Activated CD4-positive, CD25-positive, alpha-beta regulatory T cell treated with anti-CD3 and anti-CD28 coated beads, Interleukin-2, amount 50 U/mL, for 16 hours (primary cell): ENCODE measurements at places on chromosomes 4 and X.

DNA sequence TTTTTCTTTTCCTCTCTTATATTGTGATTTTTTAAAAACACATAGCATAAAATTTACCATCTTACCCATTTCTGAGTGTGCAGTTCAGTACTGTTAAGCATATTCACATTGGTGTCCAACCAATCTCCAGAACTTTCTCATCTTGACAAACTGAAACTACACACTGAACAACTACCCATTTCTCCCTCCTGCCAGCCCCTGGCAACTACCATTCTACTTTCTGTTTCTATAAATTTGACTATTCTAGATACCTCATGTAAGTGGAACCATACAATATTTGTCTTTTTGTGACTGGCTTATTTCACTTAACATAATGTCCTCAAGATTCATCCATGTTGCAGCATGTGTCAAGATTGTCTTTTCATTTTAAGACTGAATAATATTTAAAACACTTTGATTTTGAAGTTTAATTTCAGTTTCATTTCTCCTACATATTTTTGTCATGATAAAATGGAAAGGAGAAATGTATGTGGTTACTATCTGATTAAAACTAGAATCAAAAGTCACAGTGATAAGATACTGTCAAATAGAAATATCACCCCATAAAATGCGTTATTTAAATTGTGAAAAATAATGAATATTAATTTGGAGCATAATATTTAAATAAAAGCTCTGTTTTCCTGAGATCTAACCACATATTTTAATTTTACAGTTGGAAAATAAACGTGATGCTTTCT, 122.8 kb downstream of the DIPK2B start:
- DNase-seq = no peak

DNA sequence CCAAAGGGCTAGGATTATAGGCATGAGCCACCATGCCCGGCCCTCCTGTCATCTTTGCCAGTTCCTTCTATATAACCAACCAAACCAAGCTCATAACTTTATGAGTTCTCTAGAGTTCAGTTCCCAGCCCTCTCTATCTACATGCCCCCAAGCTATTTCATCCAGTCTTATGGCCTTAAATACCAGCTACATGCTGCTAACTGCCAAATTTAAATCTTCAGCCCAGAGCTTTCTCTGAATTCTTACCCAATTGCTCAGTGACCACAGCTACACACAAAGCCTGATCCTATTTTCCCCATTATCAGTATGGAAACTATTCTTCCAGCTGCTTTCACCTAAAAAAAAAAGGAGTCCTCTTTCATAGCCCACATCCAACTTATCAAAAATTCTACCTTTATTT, 23.1 kb downstream of the TMEM184C start:
- DNase-seq = no peak

DNA sequence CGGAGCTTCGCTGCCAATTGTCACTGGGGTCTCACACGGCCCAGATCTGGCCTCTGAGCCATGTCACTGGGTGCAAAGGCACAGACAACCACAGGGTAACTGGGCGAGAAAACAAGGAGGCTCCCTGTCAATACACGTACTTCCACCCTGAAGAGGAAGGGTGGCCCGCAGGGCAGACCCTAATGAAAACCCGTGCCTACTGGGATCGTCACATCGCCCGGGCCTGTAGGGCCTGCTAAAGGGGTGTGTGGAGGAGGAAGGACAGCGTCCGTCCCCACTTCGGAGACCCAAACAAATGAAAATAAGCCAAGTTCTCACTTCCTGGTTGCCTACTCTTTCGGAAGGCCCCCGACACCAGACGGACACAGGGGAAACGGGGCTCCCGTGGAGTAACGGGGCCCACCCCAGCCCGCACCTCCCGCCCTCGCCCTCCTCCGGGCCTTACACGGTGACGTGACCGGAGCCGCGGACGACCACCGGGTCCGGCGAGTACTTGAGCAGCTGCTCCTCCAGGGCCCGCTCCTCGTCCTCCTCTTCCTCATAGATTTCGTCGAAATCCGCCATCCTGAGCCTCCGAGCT, 578 bp downstream of the CHIC2 start:
- DNase-seq = no peak

DNA sequence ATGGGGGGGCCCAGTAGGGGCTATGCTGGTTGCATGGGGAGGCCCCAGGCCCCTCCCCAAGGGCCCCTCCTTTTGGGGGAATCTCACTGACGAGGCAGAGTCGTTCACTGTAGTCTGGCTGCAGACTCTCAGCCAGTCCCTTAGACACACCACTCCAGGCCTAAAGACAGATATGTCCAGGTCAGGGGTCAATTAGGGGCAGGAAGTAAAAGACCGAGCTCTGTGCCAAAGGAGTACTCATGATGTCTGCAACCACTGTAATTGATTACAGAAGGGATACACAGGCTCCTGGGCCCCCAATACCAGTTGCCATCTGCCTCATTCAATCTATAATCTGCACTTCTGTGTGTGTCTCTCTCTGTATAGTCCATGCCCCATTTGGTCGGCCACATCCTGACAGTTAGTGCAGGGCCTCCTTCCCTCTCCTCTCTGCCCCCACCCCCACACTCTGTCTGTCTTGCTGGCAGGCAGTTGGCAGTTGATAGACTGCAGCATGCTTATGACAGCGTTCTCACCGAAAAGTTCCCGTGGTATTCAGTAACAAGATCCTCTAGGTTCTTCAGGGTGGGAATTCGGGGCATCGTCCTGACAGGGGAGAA, 1.3 kb upstream of the CXorf65 start:
- DNase-seq = no peak

DNA sequence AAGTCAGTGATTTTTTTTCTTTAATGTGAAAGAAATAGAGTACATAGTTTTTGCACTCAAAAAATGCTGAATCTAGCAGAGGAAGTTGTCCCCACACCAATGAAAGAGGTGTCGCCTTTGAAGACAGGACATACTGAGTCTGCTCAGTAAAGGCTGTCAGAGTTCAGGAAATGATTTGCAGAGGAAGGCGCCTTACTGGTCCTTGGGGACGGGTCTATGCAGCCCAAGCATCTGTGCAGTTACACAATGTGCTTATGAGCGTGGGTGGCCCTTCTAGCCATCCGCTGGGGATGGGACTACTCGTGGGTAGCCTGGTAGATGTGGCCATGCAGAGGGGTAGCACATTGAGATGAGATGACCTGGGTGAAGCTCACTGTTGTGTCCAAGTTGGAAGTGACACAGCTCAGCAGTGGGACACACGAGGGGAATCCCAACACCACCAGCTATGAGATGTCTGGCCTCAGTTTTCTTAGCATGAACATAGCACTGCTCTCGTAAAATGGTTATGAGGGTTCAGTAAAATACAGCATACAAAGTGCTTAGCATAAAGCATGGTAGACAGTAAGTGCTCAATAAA, 116.5 kb upstream of the RBPJ start:
- DNase-seq = no peak

DNA sequence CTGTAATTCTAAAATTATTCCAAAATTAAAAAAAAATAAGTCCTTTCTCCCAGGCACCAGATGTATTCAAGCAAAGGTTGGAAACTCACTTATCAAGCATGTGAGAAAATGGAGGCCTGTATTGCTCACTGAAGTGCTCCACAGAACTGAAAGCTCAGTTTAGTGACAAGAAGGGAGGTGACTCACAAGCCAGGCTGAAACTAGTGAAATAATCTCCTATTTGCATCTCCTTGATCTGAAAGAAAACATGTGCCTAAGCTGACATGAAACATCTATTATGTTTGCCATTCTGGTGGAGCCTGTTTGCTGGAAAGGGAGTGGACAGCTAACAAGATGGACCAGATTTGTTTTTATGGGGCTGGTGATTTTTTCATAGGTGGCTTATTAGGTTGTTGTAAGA, 54.0 kb upstream of the AMELX start:
- DNase-seq = no peak

- DNase-seq = no peak
Observed at GRCh38 chr4:168188754-168189153, 96.4 kb downstream of the ANXA10 start.
